Fibroblast of gingiva (primary cell): ENCODE measurements at places on chromosomes 12 and 14.

GRCh38 chr14:29486132-29486531 lies 441.5 kb downstream of the PRKD1 start:
- no peak for DNase-seq

DNA sequence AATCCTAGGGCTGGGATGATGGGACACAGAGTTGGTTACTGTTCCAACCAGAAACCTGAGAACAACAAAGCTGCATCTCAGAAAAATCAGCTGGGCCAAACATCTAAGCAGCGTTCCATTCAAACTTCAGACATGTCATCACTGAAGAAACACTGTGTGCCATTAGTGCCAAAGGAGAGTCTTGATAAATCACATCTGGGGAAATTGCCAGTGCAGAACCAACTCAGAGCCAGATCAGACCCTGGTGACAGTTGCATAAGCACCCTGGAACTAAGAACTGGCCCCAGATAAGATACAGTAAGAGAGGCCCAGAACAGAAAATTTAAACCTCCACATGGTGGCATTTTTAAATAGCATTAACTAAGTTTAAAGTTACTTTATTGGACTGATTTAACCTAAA lies 482.8 kb downstream of the PRKD1 start:
- peak; percentile 11 for DNase-seq

- no peak for DNase-seq
Measured at GRCh38 chr14:64663174-64663573, 41.0 kb upstream of the PLEKHG3 start.

GRCh38 chr12:96143392-96143791 lies 50.8 kb upstream of the ELK3 start:
- DNase-seq = no peak

GRCh38 chr14:95499354-95499750 lies 17.1 kb downstream of the SYNE3 start:
- DNase-seq = no peak

- DNase-seq = peak; percentile 22
Measured at GRCh38 chr12:122004633-122005071, 17.0 kb upstream of the BCL7A start.

- no peak for DNase-seq
Measured at GRCh38 chr14:53620890-53621289, 335.7 kb downstream of the BMP4 start.

DNA sequence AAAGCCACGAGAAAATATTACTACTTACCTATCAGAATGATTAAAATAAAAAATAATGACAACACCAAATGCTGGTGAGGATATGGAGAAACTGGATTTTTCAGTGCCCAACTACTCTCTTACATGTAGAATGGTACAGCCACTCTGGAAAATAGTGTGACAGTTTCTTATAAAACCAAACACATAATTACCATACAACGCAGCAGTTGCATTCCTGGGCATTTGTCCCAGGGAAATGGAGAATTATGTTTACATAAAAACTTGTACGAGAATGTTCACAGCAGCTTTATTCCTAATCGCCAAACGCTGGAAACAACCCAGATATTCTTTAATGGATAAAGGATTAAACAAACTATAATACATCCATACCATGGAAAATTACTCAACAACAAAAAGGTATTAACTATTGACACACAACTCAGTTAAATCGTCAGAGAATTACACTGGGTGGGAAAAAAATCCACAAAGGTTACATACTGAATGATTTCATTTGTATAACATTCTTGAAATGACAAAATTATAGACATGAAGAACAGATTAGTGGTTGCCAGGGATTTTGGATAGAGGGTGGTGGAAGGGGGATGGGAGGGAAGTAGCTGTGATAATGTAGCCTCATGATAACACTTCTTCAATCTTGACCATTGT lies 35.4 kb downstream of the TAOK3 start:
- DNase-seq = peak; percentile 84

- DNase-seq = no peak
Measured at GRCh38 chr12:2165021-2165420, 112.2 kb downstream of the CACNA1C start.

DNA sequence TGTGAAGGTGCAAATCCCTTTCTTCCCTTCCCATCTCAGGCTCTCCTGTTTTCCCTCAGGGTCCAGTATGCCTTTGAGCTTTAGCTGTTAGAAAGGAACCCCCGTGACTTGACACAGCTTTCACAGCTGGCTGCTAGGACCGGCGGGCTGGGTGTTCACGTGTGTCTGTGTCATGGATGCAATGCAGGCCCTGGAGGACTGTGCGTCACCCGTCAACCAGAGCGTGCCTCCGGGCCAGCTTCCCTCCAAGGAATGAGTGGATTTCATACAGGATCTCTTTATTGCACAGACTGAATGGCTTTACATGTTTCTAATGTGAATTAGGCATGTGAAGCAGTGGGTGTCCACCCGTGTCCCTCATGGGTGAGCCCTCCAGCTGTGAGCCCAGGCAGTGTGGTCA lies 77.4 kb downstream of the AACS start:
- DNase-seq = no peak

DNA sequence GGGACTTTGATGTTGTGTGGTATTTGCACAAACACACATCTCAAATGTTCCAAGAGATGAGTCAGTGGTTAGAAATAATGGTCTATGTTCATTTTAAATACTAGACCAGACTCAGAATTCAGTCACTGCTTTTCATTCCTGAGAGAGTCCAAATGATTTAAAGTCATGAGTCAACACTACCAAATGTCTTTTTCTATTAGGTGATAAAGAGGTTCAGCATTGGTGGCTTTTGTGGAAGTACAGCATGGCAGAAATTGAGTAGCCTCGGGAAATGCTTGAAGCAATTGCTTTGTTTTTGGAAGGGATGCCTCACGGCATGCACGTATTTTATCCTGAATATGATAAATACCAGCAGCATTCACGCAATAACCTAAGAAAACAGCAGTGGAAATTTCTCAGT lies 115.7 kb downstream of the DIO2 start:
- DNase-seq = peak; percentile 53

- DNase-seq = peak; percentile 54
Measured at GRCh38 chr12:32917094-32917611, 20.6 kb upstream of the PKP2 start.

- DNase-seq = no peak
Measured at GRCh38 chr14:100810435-100810834, 15.5 kb upstream of the MEG3 start.

- no peak for DNase-seq
Measured at GRCh38 chr14:99514552-99515300, 33.5 kb downstream of the CCNK start.

DNA sequence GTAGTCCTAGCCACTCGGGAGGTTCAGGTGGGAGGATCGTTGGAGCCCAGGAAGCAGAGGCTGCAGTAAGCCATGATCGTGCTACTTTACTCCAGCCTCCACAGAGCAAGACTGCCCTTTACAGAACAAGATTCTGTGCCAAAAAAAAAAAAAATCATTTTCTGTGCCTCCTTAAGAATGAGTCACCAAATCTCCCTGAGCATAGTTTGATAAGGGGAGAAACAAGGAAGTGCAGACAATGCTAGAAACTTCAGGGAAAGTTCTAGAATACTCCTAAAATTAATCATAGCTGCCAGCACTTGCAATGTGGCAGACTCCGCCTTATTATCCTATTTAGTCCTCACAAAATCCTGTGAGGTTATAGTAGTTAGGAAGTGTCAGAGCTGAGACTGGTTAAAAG lies 74.5 kb downstream of the KCNK10 start:
- DNase-seq = no peak

GRCh38 chr14:72516936-72517700 lies 376.8 kb downstream of the DPF3 start:
- DNase-seq = peak; percentile 85

- DNase-seq = no peak
Measured at GRCh38 chr12:122137681-122138080, 36.3 kb downstream of the IL31 start.

- no peak for DNase-seq
Measured at GRCh38 chr12:112850383-112850782, 56.4 kb upstream of the OAS1 start.

GRCh38 chr12:107320929-107321631 lies 227.7 kb upstream of the CRY1 start:
- no peak for DNase-seq

DNA sequence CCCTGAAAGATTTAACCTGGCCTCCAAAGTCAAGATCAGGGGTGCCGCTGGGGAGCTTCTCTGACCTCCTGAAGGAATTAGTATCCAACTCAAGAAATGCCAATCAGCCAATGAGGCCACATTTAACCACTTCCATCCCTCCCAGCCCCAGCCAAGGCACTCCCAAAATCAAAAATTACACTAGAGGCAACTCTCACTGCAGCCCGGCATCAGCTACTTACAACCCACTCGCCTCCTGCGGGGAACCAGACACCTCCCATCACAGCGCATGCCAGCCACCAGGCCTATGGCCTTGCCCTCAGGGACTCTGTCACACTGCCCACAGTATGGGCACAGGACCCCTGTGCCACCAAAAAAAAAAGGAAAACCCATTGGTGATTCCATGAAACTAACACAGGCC lies 62.3 kb upstream of the DDX11 start:
- no peak for DNase-seq

GRCh38 chr12:131038961-131039950 lies 85.5 kb downstream of the ADGRD1 start:
- no peak for DNase-seq

GRCh38 chr12:6056406-6057240 lies 67.8 kb downstream of the VWF start:
- no peak for DNase-seq

GRCh38 chr14:84826294-84826693 lies 703.6 kb upstream of the FLRT2 start:
- no peak for DNase-seq

- DNase-seq = no peak
Measured at GRCh38 chr12:132190012-132190755, 45.9 kb downstream of the NOC4L start.

DNA sequence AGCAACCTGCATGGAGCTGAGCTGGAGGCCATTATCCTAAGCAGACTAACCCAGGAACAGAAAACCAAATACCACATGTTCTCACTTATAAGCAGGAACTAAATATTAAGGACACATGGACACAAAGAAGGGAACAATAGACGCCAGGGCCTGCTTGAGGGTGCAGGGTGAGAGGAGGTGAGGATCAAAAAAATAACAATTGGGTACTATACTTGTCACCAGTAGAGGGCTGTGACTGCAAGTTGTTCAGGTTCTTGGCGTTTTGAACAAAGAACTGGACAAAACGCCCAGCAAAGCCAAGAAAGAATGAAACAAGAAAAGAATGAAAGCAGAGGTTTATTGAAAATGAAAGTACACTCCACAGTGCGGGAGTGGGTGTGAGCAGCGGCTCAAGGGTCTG lies 208.5 kb upstream of the NEDD1 start:
- no peak for DNase-seq

DNA sequence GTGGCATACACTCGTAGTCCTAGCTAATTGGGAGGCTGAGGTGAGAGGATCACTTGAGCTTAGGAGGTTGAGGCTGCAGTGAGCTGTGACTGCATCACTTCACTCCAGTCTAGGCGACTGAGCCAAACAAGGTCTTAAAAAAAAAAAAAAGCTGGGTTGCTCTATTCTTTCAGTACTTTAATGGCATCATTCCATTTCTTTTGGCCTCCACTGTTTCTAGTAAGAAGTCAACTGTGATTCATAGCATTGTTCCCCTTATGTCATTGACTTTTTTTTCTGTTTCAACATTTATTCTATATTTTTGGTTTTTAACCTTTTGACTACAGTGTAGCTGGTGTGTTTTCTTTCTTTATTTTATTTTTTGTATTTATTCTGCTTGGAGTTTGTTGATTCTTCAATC lies 16.7 kb upstream of the PRKCH start:
- DNase-seq = no peak

- DNase-seq = peak; percentile 12
Measured at GRCh38 chr12:20101046-20101445, 267.3 kb upstream of the PDE3A start.

GRCh38 chr14:21104448-21105060 lies 3.7 kb downstream of the TMEM253 start:
- peak; percentile 80 for DNase-seq

DNA sequence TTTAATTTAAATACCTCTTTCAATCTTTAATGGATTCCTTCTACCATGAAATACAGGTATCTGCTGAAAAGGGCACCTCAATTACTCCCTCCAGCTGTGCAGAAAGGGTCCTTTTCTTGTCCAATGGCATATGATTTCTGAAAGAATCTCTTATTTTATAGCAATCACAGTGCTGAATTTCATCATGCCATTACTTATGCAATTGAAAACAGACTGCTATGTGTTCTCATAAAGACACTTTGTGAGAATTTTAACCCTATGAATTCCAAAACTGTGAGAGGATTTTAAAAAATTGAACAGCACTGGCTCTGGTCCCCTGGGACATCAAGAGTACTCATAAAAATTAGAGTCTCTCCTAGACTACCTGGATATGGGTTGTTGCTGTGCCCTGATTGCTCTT lies 45.9 kb upstream of the CNOT2 start:
- peak; percentile 43 for DNase-seq

DNA sequence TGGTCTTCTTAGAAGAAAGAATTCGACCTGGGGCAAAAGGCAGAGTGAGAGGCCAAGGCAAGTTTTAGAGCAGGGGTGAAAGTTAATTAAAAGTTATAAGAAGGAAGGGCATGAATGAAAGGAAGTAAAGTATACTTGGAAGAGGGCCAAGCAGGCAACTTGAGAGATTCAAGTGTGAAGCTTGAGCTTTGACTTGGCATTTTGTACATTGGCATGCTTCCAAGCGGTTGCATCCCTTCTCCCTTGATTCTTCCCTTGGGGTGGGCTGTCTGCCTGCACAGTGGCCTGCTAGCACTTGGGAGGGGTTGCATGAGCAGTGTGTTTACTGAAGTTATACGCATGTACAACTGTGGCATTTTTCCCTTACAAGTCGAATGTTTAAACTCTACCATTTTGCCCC lies 74.8 kb upstream of the MGAT4C start:
- DNase-seq = no peak

DNA sequence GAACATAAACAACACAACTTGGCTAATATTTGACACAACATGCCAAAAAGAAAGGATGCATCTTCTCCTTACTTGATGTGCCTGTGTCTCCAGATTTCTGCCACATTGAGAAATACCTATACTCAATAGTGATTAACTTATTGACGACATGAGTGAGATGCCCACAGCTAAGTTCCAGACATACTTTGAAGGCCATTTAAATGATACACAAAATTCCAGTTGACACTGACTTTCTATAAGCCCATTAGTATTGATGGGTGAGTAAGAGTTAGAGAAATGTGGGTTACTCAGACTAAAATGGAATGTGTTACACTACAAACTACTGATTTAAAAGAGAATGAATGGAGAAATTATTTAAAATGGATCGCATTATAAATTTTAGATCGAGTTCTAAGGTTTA lies 838.2 kb upstream of the MGAT4C start:
- DNase-seq = no peak

GRCh38 chr14:96978525-96979272 lies 181.5 kb downstream of the VRK1 start:
- no peak for DNase-seq

DNA sequence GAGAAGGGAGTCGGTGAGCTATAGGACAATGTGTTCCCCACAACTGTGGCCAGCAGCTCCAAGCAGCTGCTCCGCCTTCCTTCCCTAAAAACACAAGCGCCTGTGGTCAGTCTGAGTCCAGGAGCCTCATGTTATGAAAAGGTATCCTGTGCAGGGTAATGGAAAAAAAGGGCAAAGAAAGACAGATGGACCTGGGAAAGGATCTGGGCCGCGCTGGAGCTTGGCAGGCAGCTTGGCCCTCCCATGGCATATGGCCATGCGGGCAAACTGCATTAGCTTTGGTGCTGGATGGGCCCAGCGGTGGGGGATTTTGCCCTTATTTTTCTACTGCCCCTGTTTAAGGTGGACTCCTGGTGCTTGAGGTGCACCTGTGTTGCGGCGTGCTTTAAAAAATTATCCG lies 23.7 kb upstream of the CHST11 start:
- DNase-seq = no peak
